ENCODE measurements at places on chromosomes 7 and 10.
A peak's percentile ranks its signal among the peaks of the same experiment; 100 is the strongest.

DNA sequence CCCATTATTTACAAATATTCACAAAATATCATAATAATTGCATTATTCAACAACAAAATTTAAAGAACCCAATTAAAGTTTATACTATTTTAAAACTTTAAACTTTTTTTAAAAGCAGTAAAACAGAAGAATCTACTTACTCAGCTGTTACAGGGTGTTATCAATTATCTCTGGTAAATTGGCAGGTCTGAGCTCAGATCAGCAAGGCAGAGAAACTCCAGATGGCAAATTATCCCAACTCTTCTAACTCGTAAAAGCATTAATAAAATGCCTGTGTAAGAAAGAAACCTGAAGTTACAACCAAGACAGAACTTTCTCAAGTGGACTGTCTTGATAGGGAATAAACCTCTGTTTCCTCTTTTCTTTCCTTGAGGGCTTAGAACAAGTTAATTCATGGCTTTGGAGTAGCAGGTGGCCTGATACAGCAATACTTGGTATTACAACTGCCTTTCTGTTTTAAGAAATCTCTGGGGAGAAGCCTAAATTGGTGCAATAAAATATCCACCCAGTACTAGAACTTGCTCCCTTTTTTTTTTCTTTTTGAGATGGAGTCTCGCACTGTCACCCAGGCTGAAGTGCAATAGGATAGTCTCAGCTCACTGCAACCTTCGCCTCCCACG, 275.3 kb upstream of the MKLN1 start:
- no peak for DNase-seq

GRCh38 chr10:124791547-124792348, at the start of gene EEF1AKMT2:
TSS of gene EEF1AKMT2 (minus strand) at chr10:124791887. CDS start at chr10:124791833, 54 bp downstream.
- peak; percentile 93 for DNase-seq

GRCh38 chr10:100024748-100025147, 15.0 kb upstream of the DNMBP start:
- DNase-seq, result no peak

- DNase-seq, result no peak
These were observed at the start of gene EGFR for GRCh38 chr7:55018361-55019190. TSS of gene EGFR (plus strand) at chr7:55019017. CDS start at chr7:55019278, 261 bp downstream.

DNA sequence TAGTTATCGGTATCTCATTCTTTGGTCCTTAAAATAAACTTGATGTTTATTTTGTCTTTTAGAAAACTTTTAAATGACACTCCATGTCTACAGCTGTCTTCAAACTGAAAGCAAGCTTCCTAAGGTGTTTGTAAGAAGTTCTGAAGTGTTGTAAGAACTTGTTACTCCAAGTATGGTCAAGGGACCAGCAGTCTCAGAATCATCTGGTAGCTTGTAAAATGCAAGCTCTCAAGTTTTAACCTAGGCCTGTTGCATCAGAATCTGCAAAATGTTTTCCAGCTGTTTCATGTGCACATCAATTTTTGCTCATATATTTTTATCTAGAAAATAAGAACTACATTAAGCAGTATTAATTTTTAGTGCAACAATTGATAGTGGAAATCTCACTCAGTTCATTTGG, 104.1 kb downstream of the THSD7A start:
- no peak for DNase-seq

DNA sequence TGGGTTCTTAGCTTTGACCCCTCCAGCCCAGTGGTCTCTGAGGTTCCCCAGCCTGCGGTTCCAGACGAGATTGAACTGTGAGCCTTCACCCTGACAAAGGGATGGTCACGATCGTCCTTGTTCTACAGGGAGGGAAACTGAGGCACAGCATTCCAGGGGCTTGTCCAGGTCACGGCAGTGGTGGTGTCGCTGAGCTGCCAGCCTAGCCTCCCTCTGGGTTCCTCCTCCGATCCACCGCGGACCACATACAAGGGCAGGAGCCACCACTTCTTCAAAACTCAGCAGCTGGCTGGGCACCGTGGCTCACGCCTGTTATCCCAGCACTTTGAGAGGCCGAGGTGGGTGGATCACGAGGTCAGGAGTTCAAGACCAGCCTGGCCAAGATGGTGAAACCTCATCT, 35.8 kb downstream of the ELFN1 start:
- DNase-seq, result no peak

DNA sequence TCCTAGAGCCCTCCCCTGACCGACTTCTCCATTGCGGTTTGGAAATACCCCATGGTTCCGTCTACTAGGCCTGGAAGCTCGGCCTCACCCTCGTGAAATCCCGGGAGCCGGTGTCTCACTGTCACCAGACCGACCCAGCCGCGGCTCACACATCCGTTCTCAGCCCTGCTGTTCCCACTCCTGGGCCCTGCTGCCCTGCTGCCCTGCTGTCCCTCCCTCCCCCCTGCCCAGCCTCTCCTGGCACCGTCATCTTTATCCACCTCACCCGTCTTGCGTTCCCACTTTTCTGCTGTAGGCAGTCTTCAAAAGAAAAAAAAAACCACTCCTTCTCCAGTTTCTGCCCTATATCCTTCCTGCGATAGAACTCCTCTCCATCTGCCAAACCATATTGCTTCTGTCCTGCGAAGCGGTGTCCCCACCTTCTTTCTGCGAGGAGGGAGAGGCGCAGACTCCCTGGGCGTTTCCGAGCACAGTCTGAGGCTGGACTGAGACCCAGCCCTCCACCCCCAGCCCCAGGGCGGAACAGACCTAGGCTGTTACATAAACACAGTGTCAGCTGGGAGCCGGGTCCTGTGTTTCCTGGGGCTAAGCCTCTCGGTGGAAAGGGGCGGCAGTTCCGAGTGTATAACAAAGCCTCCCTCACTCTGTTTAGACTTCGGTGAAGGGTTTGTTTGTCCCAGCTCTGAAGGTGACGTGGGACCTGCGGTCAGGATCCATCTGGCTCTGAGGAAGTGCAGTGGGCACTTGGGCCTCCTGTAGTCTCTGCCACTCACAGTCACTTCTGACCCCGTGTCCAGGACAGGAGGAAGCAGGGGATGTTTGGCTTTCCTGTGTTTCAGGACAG, 2.8 kb downstream of the AGAP3 start:
- no peak for DNase-seq

GRCh38 chr10:70053218-70053840, 683 bp downstream of the MACROH2A2 start:
- peak; percentile 42 for DNase-seq

- DNase-seq, result no peak
These were observed 133.1 kb downstream of the CD36 start for GRCh38 chr7:80771523-80771922.

DNA sequence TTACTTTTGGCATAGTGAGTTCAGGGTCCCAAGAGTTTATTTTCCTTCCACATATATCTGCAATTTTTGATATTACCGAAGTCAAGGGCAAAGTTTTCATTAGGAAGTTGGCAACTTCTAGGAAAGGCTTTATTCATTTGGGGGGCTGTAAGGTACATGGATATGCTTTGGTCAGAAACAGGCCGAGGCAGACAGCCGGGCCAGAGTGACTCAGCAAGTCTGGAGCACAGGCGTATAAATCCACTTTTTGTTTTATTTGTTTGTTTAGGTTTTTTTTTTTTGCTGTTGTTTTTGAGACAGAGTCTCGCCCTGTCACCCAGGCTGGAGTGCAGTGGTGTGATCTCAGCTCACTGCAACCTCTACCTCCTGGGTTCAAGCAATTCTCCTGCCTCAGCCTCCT, 3.7 kb downstream of the ZNF680 start:
- no peak for DNase-seq

- DNase-seq, result no peak
These were observed 328.6 kb upstream of the COBL start for GRCh38 chr7:51645255-51645654.

GRCh38 chr7:4806983-4807597, 31.7 kb downstream of the AP5Z1 start:
- no peak for DNase-seq

GRCh38 chr7:103474956-103475355, 28.9 kb upstream of the SLC26A5 start:
- DNase-seq, result no peak

GRCh38 chr7:138690495-138690894, 10.7 kb downstream of the SVOPL start:
- DNase-seq, result no peak

GRCh38 chr7:28354601-28355402, 57.5 kb upstream of the CREB5 start:
- DNase-seq, result no peak

DNA sequence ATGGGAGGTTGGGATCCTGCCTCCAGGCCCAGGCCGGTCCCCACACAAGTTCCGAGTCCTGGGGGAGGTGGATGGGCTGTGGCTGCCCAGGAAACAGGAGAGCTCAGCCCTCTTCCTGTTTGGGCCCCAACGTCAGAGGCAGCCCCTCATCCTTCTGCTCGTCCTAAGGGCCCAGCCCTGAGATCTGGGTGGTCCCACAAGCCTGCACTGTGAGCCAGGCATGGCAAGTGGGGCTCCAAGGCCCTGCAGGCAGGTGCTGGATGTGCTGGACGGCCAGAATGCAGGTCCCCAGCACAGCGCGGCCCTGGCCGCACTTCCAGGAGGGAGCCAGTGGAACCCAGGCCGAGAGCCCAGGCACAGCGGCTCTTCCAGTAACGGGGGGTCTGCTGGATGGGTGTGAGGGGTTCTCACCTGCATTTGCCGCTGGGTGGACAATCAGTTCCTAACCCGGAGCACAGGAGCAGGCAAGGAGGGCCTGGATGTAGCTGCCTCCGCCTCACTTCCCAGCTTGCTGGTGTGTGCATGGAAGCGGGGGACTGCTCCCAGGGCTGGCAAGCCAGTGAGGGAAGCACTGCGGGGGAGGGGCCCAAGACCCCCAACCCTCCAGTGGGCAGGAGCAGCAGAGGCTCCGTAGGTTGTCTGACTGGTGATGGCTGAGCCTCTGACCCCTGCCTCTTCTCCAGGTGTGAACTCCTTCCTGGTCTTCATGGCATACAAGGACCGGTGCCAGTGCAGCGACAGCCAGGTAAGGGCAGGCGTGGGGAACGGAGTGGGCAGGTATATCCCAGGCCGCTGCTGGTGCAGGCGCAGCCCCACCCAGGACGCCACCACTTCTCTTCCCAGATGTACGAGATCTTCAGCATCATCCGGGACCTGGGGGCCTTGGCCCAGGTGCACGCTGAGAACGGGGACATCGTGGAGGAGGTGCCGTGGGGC, 9.7 kb downstream of the DPYSL4 start:
- DNase-seq, result no peak

GRCh38 chr7:44580945-44581878, 819 bp downstream of the TMED4 start:
- DNase-seq, result peak; percentile 61

DNA sequence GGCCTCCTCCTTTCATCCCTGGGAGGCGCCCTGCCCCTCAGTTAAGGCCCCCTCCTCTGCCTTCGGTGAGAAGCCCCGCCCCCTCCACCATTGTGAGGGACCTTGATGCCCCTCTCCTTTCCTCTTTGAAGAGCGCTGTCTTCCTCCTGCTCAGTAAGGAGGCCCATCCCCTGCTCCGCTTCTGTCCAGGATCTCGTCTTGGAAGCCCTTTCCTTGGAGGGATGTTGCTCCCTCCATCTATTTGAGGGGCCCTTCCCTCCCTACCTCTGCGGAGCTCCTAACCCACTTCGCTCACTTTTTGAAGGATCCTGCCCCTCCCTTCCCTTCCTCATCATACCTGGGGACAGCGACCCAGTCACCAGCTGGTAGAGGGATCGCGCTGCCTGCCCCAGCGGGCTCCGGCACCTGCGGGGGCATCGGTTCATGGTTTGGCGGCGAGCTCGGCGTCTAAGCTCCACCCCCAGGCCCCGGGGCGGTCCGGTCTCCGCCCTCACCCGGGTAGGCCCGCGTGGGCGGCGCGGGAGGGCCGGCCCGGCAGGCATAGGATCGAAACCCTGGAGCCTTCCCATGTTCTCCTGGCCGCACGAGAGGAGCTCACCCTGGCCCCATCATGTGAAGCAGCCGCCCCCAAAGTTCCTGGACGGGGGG, 4.1 kb downstream of the KCNIP2 start:
- peak; percentile 85 for DNase-seq

DNA sequence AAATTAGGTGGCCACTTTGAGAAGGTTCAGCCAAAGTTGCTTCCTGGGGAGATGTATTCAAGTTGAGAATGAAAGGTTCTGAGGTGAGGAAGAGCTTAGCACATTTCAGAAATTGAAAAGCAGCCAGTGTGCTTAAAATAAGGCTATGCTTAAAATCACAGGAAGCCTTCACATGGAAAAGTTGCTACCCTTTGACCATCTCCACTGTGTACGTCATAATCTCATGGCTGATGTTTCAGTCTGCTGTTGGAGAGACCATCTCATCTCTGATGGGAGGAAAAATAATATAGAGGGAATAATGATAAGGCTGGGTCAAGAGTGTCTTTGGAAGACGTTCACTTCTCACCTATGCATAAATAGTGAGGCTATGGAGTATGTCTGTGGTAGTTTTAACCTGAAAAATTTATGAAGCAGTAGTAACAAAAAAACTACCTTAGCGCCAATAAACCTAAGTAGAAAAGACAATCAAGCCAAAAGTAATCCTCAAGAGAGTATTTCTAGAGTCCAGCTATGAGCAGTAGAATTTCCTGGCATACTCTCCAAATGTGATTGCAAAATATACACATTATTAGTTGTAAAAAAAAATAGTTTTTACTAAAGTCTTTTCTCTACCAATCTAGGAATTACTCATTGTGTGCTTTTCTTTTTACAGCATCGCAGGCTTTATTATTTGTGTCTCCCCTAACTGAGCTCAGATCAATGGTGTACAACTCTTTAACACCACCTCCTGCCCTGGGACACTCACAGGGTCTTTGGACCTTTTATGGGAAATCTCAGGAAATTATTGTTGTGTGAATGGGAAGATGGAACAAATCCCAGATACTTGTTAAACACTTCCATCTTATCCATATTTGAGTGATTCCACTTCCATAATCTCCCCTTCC, 435.2 kb upstream of the LRGUK start:
- no peak for DNase-seq

- peak; percentile 79 for DNase-seq
These were observed 3.6 kb downstream of the FAM53B start for GRCh38 chr10:124740369-124741280.

GRCh38 chr10:66483966-66484365, 441.9 kb upstream of the LRRTM3 start:
- no peak for DNase-seq

- peak; percentile 82 for DNase-seq
These were observed 117.3 kb downstream of the PRKAG2 start for GRCh38 chr7:151759591-151760042.

DNA sequence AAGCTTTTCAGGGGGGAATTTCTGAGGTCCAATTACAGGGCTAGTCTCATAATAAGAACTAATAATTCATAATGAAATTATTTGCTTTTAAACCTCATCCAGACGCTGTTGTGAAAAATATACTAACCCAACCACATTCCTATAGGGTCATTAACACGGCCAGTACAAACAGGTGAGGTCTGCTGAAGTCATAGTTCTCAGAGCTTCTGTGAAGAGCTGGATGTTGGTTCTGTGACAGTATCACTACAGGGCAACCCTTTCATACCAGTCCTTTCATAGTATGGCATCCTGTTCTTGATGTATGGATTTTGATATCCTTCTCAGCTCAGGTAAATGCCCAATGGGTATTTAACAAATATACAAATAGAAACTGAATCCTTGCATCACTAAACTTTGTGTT, 62.3 kb upstream of the FAM133B start:
- DNase-seq, result no peak
